ENCODE measurements at places on chromosomes 1 and 21.

- DNase-seq, result no peak
Measured at GRCh38 chr1:69058454-69058853, 509.3 kb upstream of the LRRC7 start.

DNA sequence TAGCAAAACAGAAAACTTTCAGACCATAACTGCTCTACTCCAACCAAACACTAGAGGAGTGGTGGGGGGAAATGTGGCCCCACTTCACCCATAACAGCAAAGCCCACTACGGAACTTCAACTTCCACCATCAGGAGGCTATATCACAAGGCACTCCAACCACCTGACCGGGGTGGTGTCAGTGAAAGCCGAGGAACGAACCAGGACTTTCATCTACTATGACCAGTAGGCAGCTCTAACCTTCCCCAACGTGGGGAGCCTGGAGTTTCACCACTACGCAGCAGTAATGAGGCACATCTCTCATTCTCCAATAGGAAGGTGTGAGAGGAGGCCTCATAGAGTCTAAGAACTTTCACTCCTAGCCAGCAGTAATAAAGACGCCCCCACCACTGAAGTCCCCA lies 42.4 kb upstream of the ATP1B1 start:
- no peak for DNase-seq

DNA sequence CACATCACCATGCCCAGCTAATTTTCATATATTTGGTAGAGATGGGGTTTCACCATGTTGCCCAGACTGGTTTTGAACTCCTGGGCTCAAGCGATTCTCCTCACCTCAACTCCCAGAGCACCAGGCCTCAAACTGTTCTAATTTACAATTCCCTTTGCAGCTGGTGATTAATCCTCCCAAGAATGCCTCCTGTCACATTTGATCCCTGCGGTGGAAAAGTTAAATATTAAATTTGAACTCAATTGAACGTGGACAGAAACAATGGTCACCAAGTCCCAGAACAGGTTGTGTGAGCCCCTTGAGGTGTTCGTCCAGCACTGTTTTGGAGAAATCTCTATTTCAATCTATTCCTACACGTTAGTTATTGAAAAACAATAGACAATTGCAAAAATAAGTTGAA lies 2.0 kb upstream of the ANKRD35 start:
- no peak for DNase-seq

DNA sequence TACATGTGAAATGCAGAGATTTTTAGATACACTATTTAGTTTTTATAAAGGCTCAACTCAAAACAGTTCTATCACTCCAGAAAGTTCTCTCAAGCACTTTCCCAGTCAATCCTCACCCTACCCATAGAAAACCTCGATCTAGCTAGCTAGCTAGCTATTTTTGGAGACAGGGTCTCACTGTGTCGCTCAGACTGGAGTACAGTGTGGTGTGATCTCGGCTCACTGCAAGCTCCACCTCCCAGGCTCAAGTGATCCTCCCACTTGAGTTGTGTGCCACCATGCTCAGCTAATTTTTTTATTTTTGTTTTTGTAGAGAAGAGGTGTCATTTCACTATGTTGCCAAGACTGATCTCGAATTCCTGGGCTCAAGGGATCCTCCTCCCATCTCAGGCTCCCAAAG lies 236.9 kb downstream of the RERE start:
- no peak for DNase-seq

DNA sequence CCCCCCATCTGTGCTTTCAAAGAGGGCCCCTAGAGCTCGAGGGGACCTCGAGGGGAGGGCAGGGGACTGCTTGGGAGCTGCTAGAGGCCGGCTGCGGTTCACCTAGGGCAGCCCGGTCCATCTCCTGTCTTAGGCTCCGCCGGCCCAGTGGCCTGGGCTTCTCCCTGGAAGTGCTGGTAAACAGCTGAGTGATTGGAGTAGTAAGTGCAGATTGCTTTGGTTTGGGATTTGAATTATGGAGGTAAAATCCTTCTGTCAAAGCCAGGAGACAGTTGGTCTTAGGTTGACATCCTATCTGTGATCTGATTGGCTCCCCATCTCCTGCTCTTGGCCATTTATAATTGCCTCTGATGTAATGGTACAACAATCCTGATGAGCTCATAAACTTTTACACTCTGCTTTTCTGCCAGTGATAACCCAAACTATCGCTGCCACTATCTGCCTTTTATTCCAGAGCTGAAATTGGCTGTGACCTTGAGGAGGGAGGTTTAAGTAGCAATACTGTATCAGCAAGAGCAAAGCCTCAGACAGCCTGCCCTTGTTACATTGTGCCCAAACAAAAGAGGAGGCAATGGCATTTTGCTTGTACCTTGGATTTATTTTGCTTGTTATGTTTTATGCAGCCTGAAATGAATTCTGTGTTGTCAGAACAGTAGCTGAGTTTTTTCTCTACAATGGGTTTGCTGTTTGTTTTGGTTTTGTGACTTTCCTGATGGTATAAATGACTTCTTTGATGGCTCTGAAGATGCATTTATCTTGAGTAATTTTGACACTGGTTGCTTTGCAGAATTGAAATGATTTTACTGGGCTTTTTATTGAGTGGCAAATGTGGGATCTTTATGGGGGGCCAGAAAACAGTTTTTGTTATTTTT lies 2.4 kb downstream of the ARID1A start:
- peak; percentile 45 for DNase-seq

DNA sequence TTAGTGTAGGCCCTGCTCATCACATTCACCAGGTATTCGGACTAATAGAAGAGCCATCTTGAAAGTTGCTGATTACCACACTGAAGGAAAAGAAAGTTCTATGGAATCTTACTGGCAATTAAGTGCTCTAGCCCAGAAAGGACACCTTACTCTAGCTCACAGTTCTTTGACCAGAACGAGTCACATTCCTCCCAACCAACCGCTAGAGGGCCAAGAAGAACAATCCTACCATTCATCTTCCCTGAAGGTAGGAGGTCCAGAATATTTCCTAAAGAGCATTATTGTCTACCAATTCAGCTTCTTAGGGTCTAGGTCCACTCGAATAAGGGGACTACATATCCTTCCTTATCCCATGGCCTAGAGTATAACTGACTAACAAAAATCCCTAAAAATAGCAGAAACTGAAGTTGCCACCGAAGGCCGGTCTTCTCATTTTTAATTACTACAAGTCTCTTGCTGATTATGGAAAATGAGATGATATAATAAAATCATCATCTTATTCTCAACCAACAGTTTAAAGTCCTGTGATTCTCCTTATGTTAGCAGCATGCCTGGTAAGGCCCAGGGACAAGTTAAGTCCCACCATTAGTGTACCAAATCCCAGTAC lies 2.7 kb upstream of the FMO1 start:
- DNase-seq, result peak; percentile 60

- DNase-seq, result peak; percentile 76
Measured at GRCh38 chr21:46097336-46098293, at the start of gene COL6A2. Gene COL6A2, plus strand, starts transcription at chr21:46098112.

- DNase-seq, result no peak
Measured at GRCh38 chr1:219460081-219460895, 152.6 kb downstream of the ZC3H11B start.

- DNase-seq, result no peak
Measured at GRCh38 chr1:93732514-93732913, 50.9 kb upstream of the BCAR3 start.

DNA sequence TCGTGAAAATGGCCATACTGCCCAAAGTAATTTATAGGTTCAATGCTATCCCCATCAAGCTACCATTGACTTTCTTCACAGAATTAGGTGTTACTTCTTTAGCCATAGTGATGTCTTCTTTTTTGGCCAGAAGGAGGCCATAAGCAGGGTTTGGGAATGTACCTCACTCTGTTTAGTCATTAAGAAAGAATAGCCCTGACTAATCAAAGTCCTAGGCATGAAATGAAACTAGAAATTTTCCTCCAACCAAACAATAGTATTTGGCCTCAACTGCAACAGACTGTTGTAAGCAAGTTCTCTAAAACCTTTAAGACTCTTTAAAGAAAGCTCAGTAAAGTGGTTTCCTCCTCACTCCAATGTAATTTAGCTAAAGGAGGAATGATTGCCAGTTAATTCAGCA lies 163.9 kb downstream of the AKT3 start:
- no peak for DNase-seq

DNA sequence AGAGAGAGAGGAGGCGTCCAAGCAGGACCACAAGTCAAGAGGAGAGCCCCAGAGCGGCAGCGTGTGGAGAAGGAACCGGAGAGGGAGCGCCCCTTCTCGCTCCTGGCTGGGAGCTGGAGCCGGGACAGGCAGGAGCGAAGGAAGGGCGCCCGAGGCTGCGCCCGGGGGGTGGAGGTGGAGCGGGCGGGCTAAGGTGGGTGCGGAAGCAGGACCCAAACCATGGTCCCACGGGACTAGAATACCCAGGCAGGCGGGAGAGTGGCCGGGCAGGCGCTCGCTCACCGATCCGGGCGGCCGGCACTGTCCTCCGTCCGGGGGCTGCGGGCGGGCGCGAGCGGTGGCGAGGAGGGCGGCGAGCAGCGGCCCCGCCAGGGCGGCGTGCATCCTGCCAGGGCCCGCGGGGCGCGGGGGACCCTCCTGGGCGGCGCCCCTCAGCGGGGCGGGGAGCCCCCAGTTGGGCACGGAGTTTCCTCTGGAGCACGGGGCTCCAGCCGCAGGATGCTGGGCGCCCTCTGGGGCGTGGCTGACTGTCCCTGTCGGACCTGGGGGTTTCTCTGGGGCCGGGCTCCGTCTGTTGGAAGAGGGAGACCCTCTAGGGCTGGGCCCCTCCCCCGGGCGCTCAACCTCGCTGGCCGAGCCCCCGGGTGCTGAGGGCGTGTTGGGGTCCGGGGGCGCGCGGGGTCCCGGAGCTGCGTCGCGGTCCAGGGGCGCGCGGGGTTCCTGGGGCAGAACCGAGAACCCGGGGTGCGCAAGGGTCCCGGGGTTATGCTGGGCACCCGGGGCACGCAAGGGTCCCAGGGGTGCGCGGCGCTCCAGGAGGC lies 569 bp downstream of the TRABD2B start:
- no peak for DNase-seq

- DNase-seq, result no peak
Measured at GRCh38 chr1:171313319-171313834, 606 bp upstream of the FMO4 start.

GRCh38 chr1:182304218-182304617 lies 87.4 kb downstream of the GLUL start:
- DNase-seq, result no peak

GRCh38 chr21:43871487-43871886 lies 6.5 kb downstream of the AGPAT3 start:
- DNase-seq, result no peak

DNA sequence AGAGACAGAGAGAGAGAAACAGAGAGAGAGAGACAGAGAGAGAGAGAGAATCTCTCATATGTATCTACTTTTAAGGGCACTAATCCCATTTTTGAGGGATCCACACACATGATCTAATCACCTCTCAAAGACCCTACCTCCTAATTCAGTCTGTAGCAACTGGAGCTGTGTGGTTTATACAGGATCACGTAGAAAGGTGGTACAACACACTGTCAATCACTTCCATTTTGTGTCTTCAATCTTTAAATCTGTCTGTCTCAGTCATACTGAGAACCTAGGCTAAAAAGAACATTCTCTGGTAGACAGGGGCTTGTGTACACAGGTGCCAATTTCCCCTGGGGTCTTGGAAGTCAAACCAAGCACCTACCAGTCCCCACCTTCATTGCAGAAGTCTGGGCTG lies 229.9 kb downstream of the TGFB2 start:
- no peak for DNase-seq

Measured in WERI-Rb-1 (cell line).